ENCODE measurements at places on chromosomes 3 and 15.

- no peak for DNase-seq
Measured at GRCh38 chr3:11907667-11908660, 61.3 kb upstream of the TAMM41 start.

DNA sequence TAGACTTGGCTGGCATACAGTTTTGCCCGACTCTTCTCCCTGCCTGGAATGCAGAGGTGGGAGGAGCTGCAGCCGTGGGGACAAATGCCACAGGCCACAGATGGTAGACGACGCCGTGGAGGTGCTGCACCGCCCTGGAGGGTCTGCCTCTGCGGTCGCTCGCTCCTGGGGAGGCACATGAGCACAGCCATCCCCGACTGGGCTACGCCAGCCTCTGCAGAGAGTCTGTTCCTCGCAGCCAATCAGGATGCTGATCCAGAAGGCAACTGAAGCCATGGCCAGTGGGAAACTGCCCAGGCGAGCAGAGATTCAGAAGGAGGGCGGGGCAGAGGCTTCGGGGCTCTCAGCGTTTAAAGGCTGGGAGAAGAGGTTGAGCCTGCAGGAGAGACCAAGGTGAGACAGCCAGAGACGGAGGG is 11.9 kb upstream of the LRRC15 start:
- DNase-seq, result no peak

GRCh38 chr3:107911337-107912000 is 179.4 kb downstream of the CD47 start:
- DNase-seq, result no peak

- no peak for DNase-seq
Measured at GRCh38 chr15:39828374-39828931, 45.8 kb upstream of the FSIP1 start.
